ENCODE measurements at places on chromosomes 16 and 17. TPM values are rescaled to one million over a fixed set of nuclear protein-coding genes. Genes with fewer than 3 reads are reported as not detected.

GRCh38 chr17:81242421-81243332 is 3.6 kb downstream of the NDUFAF8 start:
- DNase-seq = no peak

GRCh38 chr16:66365651-66366050 is 840 bp upstream of the CDH5 start:
- DNase-seq = peak; percentile 86

GRCh38 chr16:2056077-2056476 is 8.3 kb downstream of the TSC2 start:
- DNase-seq = no peak

GAS2L2 gene
- total RNA-seq = 0.13 TPM

FDXR gene
- 6.3 TPM for total RNA-seq
